ENCODE measurements at places on chromosomes 1 and 21. TPM values are rescaled to one million over a fixed set of nuclear protein-coding genes. Genes with fewer than 3 reads are reported as not detected.

GRCh38 chr1:205456383-205456867 lies 580 bp upstream of the BLACAT1 start:
- DNase-seq, result peak; percentile 42

- DNase-seq, result no peak
These were observed 1.7 kb upstream of the C1orf185 start for GRCh38 chr1:51100264-51100880.

ZFP69 gene
- total RNA-seq, result 2.9 TPM

DCDC2B gene
- 0.22 TPM for total RNA-seq

TENT5C gene
- 18.8 TPM for total RNA-seq

Data from activated naive CD8-positive, alpha-beta T cell treated with anti-CD3 and anti-CD28 coated beads, Interleukin-2, amount 10 ng/mL, durations not matched to agents 7 days and 5 days (primary cell).